ENCODE measurements at places on chromosomes 1 and 21.

- DNase-seq, result no peak
Observed at GRCh38 chr1:13666317-13666716, 33.7 kb upstream of the PRDM2 start.

- no peak for DNase-seq
Observed at GRCh38 chr1:68600049-68600661, 103.3 kb upstream of the DEPDC1 start.

DNA sequence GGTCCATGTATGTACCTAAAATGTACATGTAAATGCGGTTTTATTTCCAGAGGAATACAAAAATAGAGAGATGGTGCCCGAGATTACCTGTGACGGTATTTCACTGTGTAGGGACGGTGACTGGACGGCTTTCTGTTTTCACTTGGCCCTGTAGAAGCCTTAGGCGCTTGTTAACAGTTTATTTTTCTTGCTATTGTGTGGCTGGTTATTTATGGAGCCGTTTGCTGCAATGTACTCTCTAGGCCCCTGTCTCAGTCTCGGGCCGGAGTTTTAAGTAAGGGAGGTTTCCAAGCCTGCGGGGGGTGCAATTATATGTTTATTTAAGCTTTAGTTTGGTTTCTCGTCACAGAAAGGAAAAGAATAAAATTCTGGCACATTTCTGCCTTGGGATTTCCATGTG is 413 bp downstream of the EFCAB7 start:
- no peak for DNase-seq

- peak; percentile 67 for DNase-seq
Observed at GRCh38 chr1:165597883-165598675, 33.0 kb upstream of the MGST3 start.

GRCh38 chr1:153526132-153526543 is 9.7 kb downstream of the S100A6 start:
- no peak for DNase-seq

GRCh38 chr1:50645139-50645538 is 221.9 kb upstream of the DMRTA2 start:
- DNase-seq, result no peak

- DNase-seq, result no peak
Observed at GRCh38 chr1:110007046-110007830, 22.7 kb downstream of the AHCYL1 start.

DNA sequence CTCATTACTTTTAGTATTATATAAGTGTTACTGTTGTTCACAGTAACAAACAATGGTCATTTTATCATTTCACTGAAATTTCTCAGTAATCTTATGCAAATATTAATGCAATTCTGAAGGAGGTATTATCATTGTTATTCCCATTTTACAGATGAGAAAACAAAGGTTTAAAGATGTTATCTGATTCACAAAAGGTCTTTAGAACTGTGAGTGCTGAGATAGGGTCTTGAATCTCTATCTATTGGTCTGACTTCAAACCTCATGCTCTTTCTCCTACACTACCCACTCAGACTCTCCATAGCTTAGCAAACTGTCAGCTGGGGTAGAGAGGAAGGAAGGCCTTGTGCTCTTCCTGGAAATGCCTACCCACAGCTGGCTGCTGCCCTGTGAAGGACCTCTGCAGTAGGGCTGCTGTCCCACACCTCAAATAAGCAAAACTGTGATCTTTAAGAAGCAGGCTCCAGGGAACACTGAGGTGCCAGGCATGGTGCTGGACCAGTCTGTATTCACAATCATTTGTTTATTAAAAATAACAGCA is 6.2 kb upstream of the OSCP1 start:
- no peak for DNase-seq

DNA sequence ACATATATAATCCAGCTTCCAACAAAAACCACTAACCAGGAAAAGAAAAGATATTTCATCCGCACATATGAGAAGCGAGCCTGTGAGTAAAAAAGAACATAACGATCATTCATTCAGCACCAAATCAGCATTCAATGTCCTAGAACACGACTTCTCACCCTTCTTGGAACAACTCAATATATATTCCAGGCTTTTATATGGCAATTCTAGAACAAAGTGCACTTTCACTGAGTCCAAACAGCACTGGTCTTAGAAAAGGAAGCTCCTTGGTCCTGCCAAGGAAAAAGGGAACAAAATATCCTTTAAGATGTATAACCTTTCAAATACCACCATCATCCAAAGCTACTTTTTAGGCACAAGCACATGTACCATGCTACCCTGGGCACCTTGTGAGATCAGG is 44.5 kb downstream of the RPL5 start:
- DNase-seq, result no peak

GRCh38 chr1:244460197-244460596 is 876 bp upstream of the CATSPERE start:
- DNase-seq, result no peak

- DNase-seq, result no peak
Observed at GRCh38 chr1:243470502-243470901, 214.7 kb downstream of the SDCCAG8 start.

- no peak for DNase-seq
Observed at GRCh38 chr1:183773482-183774274, 31.2 kb upstream of the RGL1 start.

- no peak for DNase-seq
Observed at GRCh38 chr21:35566874-35567273, 493.5 kb downstream of the SETD4 start.

GRCh38 chr21:41865002-41865777 is 14.0 kb downstream of the PRDM15 start:
- peak; percentile 43 for DNase-seq

GRCh38 chr1:12177156-12177998 is 10.6 kb downstream of the TNFRSF1B start:
- DNase-seq, result no peak

DNA sequence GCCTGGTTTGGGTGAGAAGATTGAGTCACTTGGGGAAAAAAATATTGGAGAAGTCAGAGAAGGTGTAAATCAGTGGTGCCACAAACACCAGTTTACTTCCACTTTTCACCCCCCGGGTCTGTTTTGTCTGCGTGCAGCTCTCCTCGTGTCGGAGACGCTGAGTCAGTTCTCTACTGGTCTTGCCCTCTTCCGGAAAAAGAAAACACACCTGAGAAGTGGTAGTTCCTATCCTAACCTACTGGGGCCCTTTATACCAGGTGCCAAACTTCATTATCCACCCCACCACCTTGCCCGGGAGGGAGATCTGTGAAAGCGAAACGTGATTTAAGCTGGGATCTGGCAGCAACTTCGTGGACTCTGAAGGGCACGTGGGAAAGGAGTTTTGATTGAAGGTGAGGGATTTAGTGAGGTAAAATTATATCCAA is 855 bp upstream of the IVNS1ABP start:
- DNase-seq, result peak; percentile 60

DNA sequence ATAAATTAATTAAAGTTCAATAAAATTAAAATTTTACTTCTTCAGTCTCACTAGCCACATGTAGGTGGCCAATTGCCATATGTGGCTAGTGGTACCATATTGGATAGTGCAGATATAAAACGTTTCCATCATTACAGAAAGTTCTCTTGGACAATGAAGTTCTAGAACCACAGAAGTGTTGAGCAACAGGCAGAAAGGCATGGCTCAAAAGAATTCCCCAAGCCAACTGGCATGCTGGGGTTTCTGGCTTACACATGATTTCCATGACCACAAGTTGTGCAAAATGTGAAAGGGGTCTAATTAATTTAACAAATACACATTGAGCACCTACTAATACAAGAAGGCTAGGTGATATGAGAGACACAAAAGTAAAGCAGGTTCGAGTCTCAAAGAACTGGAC is 72.2 kb upstream of the CDC42BPA start:
- no peak for DNase-seq

DNA sequence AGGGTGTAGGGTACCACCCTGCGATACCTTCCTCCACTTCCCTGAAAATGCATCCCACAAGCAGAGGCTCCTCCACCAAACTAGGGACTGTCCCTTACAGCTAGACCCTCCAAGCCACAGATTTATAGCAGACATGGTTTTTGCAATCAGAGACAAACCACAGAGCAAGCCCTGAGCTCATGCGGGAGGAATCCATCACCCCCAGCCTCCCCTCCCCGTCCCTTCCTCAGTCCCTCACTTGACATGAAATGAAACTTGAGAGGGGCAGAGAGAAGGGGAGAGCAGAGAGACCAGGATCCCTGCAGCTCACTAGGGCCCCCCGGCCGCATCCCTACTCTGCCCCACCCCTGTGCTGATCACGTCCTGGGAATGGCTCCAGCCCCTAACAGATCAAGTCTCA is 94.9 kb downstream of the MRPL37 start:
- no peak for DNase-seq

DNA sequence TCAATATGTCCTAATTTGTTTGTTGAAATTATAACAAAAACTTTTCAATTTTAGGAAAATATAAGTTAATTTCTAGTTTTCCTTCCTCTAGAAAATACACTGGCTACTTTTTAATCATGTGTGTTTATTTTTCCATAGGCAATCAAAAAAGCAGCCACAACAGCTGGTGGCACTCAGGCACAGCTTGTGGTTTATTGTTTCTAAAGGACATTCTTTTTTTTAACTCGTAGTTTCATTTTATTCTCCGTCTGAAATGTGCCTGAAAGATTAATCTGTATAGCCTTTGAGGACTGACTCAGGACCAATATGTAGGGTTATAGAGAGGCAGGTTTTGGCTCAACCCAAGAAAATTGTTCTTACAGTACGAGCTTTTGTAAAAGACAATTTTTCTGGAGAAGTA is 20.7 kb upstream of the STX12 start:
- no peak for DNase-seq

- DNase-seq, result no peak
Observed at GRCh38 chr1:17011092-17011438, 663 bp downstream of the ATP13A2 start.

DNA sequence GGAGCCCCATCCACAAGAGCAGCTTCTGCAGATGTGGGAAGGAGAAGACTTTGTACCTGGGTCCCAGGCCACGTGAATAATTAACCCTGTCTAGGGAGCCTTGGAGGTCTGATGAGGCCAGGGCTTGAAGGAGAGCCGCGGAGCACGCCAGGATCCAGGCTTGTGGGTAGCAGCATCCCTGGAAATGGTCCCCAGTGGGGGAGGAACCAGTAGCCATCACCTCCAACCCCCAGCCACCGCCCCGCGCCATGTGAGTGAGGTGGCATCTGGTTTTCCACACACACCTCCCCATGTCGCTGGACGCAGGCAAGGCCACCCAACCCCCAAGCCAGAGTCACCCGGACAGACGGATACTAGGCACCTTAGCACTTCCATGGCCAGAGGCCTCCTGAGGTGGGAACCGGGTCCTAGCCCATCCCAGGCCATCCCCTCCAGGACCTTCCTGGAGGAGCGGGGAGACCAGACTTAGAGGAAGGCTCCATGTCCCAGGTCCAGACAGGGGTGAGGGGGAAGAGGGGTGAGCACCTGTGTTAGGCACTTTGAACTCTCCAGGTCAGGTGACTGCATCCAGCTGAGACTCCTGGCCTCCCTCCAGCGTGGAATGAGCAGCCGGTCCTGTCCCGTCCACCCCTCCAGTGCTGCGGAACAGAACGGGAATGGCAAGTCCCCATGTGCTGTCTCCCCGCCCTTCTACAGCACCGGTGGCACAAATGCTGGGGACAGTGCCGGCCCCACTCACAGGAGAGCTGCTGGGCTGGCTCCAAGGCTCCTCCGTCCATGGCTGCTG is 53.2 kb downstream of the RIPK4 start:
- no peak for DNase-seq

DNA sequence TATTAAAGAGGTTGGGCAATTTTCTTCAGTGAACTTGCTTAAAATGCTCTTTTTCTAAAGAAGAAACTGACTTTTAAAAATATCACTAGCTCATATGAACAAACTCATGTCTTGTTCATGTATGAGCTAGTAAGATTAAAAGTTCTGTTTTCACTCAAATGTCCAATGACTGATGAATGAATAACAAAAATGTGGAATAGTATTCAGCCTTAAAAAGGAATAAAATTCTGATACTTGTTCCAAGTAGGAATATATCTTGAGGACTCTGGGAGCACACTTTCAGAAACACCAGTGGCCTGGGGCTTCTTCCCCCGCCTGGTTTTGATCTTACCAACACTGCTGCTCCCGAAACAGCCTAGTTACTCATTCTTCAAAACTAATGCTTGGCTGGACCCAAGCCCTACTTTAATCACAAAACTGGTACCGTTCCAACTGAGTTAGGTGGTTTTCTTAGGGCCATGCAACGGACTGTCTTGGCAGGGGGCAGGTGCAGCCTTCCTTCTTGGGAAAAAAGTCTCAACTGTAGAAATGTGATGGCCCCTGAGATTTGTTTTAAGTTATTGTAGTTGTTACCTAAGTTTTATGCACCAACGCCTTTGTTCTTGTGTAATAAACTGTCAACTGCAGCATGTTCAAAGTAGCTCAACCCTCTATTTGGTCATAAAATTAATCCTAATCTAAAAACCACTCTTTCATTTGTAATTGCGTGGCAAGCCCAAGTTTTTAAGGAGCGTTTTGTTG is 116.0 kb downstream of the ETS2 start:
- no peak for DNase-seq

DNA sequence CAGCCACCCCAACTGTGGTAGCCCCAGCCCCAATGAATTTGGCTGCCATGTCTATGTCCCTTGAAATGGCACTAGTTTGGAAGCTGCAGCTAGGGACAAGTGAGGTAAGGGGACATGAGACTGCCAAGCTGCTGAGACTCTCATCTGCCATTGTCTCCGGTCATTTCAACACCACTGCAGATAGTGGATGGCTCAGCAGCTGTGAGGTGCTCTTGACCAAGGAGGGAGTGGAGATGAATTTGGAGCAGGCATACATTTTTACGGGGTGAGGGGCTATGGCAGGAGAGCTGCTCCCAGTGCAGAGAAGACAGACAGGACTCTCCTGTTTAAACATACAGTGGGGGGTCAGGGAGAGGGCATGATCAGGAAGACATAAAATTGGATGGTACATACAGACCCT is 315.5 kb upstream of the CAMK1G start:
- no peak for DNase-seq

GRCh38 chr1:36835017-36835695 is 199.2 kb downstream of the GRIK3 start:
- DNase-seq, result no peak

DNA sequence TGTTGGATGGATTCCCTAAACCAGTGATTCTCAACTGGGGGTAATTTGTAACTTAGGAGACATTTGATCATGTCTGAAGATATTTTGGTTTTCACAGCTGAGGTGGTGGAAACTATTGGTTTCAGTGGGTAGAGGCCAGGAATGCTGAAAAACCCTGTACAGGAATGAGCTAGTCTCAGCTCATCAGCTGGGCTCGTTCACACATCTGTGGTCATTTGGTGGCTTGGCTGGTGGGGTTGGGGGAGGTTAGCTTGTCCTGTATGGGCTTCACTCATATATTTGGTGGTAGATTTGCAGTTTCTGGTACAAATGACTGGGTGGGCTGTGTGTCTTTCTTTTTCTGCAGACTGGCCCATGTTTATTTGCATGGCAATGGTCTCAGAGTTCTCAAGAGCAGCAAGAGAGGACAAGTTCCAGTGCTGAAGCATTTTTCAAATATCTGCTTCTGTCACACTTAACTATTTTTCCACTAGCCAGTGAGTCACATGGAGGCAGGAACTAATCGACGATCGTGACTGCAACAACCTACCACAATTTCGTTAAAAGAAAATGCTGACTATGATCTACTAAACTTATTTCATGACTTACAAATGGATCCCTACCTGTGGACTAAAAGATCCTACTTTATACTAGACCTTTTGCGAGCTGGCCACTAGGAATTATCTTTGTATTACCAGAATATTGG is 321.7 kb upstream of the PLXNA2 start:
- DNase-seq, result no peak

GRCh38 chr1:184882957-184883815 is 91.1 kb downstream of the NIBAN1 start:
- DNase-seq, result no peak
